Activated CD8-positive, alpha-beta memory T cell treated with anti-CD3 and anti-CD28 coated beads, Interleukin-2, amount 10 ng/mL, durations not matched to agents 7 days and 5 days (primary cell): ENCODE measurements at places on chromosomes 5 and 9.

DNA sequence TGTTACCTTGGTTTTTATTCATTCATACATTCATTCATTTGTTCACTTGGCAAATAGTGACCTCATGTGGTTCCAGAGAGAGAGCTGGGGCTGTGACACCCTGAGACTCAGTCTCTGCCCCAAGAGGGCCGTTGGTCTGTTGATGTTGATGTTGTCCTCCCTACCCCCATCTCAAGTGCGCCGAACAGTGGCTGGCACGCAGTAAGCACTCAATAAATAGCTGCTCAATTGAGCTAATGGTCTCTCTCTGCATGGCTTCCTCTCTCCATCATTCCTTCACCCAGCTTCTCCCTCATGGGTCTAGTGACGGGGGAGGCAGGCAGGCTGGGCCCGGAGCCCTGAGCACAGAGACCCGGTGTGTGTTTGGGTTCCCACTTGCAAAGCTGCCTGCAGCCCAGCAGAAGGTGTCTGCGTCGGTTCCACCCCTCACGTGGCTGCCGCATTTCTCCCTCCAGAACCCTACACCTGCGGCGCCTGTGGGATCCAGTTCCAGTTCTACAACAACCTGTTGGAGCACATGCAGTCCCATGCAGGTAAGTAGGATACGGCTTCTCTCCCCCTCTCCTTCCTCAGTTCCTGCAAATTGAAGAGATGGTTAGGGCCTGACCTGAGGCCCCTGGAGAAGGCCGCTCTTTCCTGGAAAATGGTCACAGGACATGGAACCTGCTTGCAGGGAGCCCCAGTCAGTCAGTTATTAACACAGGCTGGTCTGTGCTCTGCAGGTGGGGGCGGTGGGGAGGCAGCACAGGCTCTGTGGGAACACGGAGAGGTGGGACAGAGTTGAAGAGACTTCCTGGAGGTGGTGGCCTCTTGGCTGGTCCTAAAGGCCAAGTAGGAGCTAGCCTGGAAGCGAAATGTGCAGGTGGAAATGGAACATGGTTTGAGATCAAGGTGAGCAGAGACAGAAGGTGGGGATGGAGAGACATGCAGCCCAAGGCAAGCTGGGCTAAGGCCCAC, 42.0 kb downstream of the AMBP start:
- DNase-seq, result peak; percentile 23

DNA sequence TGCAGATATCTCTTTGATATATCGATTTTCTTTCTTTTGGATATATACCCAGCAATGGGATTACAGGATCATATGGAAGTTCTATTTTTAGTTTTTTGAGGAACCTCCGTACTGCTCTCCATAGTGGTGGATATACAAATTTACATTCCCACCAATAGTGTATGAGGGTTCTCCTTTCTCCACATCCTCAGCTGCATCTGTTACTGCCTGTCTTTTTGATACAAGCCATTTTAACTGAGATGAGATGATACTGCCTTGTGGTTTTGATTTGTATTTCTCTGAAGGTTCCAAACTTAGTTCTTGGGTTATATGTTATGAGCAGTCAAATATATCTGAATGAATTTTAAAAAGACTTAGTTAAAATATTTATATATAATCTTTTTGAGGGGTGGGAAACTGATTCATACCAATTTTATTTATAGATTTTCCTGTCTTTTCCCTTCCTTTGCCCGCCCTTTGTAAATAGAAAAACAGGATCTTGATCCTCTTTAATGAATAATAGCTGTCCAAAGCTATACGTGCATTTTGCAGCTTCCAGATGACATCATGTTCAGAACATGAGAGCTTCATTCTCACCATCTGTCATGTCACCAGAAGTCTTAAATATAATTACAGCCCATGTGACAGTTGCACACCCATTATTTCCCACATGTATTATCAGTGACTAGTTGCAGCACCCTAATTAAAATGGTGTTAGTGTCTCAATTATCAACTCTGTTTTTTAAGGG, 6.2 kb upstream of the ARHGEF28 start:
- no peak for DNase-seq

GRCh38 chr5:136192526-136193321, at the start of gene SMIM32:
Gene SMIM32, minus strand, starts transcription at chr5:136193162. Its CDS starts 638 bp downstream, at chr5:136192524.
- no peak for DNase-seq

GRCh38 chr5:94367900-94368299, 250.5 kb downstream of the KIAA0825 start:
- no peak for DNase-seq

GRCh38 chr5:107389775-107390148, 281.0 kb downstream of the EFNA5 start:
- DNase-seq, result no peak

DNA sequence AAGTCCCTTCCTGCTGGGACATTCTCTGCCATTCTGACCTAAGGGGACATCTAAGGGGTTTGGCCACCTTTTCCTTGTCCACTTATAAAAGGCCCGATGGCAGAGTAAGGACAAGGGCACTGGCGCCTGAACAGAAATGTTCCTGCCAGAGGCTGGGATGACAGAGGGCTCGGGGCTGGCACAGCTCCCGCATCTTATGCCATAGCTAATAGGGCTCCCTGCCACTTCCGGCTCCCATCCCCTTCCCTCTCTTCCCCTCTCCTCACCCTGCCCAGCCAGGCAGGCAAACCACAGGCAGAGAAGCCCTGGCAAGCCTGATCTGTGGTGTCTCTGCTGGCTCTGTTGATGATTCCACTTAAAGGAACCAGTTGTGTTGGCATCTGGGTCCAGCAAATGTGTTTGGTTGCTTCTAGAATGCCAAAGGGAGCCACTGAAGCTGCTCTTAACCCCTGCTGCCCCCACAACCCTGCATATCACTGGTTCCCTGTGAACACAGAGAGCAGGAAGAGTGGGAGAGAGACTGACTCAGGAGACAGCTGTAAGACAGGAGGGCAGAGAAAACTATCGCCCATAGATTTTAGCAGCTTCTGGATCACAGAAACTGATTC, 18.4 kb upstream of the ADRA1B start:
- DNase-seq, result no peak

GRCh38 chr9:136928591-136928990, 15.9 kb downstream of the FBXW5 start:
- no peak for DNase-seq

GRCh38 chr5:120229036-120229435, 235.1 kb upstream of the PRR16 start:
- DNase-seq, result no peak

GRCh38 chr5:172420235-172420939, 33.9 kb downstream of the SH3PXD2B start:
- DNase-seq, result peak; percentile 46

GRCh38 chr9:123089040-123089439, 55.6 kb downstream of the GPR21 start:
- DNase-seq, result no peak

DNA sequence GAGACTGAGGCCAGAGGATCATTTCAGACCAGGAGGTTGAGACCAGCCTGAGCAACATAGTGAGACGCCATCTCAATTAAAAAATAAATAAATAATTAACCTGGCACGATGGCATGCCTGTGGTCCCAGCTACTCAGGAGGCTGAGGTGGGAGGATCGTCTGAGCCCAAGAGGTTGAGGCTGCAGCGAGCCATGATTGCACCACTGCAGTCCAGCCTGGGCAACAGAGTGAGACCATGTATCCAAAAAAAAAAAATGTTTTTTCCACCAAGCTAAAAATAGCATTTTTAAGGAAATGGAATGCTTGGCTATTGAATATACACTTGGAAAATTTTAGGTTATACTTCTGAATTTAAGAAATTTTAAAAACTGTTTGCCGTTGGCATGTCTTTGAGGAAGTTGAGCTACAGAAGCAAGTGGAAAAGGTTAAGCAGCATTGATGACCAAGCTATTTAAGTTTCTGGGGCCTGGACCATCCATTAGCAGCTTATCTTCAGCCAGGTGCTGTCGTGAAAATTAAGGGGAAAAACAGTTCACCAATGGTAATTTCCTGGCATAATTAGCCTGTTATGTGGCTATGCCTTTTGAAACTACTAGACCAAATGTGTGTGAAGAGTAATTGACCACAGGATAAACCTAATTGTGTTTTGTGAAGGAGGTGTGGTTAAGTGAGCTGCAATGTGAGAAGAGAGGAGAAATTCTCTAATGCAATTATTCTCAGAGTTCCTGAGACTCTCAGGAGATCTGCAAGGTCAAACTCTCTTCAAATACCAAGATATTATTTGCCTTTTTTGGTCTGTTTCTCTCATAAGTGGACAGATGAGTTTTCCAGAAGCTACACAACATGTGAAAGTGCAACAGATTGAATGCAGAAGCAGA, 21.0 kb downstream of the F2R start:
- DNase-seq, result peak; percentile 37

GRCh38 chr5:141745390-141745789, 63.4 kb upstream of the ARAP3 start:
- no peak for DNase-seq

DNA sequence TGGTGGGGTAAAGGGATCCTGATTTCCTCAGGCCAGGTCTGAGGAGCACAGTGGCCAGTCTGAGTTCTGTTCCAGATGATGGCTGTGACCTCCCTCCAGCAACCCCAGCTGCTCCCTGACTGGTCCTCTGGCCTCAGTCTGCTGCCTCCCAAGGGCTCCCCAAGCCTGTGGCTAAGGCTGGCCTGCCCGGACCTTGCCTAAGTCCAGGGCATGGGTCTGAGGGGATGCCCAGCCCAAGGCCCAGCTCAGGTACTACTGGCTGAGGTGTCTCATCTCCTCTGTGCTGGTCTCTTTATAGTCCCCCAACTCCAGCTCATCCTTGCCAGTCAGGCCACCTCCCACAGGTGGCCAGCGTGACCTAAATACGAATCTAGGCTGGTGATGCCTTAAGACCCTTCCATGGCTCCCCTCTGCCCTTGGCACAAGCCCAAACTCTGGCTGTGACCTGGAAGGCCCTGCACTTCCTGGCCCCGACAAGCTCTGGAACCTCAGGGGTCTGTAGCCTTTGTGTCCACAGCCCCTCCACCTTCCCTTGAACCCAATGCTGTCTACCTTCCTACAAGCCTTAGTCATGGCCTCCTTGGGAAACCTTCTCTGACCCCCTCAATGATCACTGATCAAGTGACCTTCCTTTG, 9.8 kb downstream of the KIF12 start:
- DNase-seq, result no peak

DNA sequence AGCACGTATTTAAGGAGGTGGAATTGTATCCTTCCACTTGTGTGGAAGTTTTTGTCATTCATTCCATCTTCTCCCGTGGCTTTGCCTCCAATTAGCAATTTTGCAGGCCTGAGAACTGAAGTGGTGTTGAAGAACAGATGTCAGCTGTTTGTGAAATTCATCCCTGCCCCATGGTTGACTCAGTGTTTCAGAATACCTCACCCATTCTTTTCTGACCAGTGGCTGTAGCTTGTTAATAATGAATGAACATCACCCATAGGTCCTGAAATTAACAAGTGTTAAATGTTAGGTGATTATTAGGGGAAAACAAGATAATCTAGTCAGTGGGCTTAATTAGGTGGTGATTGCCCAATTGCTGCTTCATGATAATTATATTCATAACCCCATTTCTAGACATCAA, 11.7 kb downstream of the ZNF462 start:
- no peak for DNase-seq

DNA sequence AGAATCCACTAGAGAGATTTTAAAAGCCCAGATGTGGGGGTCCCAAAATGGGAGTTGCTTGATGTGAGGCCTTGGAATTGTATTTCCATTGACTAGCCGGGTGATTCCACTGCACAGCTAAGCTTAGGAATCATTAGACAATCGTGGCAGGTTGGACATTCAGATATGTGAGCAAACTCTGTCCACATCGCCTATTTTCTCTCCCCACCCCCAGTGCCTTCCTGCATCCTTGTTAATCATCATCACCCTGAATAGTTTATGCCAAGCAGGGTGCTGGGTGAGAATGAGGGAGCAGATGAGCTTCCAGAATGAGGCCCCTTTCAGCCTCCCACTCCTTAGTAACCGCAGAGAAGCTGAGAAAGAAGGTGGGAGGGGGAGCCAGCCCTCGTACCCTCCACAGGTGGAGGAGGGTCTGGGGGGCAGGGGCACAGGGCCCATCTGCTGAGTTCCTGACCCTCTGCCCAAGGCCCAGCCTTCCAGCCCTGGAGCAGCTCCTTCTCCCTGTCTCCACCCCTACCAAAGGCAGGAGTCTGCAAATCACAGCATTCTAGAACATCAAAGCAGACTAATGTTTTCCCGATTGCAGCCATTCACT, 7.7 kb upstream of the TCOF1 start:
- no peak for DNase-seq

GRCh38 chr5:101728933-101729332, 567.2 kb downstream of the SLCO4C1 start:
- no peak for DNase-seq

DNA sequence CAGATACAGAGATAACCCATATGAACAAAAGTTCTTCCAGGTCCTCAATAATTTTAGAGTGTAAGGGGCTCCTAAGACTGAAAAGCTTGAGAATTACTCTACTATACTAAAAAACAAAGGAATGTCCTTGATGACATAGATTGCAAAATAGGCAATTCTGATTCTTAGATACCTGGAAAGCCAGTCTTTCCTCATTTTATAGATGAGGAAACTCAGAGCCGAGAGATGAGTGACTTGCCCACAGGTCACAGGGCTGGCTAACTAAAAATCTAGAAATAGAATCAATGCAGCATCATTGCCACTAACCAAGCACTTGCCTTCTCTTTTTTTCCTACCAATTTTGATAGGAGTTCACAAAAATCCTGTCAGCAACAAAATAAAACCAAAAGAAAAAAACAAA, 101.2 kb downstream of the EPB41L4A start:
- DNase-seq, result no peak

- DNase-seq, result peak; percentile 52
Observed at GRCh38 chr5:10250806-10251276, 761 bp downstream of the CCT5 start.

DNA sequence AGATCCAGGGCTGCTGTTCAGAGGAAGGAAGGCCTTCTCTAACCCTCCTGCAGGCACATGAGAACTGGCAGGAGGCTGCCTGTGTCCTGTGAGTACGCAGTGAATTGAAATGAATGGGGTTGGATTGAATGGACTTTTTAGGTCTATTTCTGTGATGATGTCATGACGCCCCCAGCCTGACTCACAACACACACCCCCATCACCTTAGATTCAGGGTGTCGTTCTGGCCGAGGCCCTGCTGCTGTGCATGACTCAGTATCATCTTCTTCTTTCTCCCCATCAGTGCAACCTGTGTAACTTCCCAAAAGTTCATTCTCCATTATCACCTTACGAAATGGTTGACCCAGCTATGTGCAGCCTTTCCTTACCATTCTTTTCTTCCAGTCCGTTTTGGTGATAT, 5.4 kb downstream of the PCAT7 start:
- no peak for DNase-seq

DNA sequence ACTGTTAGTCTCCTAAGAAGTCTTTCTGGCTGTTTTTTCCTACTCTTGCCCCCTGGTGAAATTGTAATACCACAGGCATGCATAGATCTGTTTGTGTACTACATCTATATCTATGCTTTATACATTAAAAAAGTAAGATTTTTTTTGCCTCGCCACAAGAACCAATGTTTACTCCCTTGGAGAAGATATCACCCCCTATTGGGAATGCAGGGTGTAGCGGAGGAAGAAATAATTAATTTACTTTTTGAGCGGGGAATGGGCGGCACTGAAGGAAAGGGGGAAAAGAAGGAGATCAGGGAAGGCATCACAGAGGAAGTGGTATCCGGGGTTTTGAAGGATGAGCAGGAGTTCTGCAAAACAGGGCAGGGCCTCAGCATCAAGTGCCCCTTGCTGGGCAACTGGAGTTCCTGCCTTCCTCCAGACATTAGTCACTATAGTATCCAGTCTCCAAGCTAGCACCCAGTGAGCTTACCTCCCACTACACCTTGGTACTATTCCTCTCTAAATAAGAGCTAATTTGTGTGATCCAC, 134.9 kb downstream of the GABBR2 start:
- DNase-seq, result no peak
